ENCODE measurements at places on chromosomes 2 and 18. TPM values are rescaled to one million over a fixed set of nuclear protein-coding genes. Genes with fewer than 3 reads are reported as not detected.

DNA sequence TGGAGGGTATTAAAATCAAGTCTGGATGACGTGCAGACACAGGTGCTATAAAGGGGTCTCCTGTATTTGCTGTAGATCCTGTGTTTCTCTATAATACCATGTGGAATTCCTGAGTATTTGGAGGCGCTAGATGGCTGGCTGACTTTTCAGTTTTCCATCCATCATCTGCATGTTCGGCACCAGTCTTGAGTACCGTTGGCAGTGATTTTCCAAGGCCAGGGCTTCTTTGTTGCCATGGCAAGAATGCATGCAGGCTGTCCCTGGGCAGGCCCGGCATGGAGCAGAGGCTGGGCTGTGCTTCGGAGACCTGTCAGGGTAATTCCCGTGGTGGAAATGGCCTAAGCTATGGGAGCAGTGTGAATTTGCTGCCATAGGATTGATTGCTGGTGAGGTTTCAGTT is 405.9 kb upstream of the HS6ST1 start:
- no peak for DNase-seq

DNA sequence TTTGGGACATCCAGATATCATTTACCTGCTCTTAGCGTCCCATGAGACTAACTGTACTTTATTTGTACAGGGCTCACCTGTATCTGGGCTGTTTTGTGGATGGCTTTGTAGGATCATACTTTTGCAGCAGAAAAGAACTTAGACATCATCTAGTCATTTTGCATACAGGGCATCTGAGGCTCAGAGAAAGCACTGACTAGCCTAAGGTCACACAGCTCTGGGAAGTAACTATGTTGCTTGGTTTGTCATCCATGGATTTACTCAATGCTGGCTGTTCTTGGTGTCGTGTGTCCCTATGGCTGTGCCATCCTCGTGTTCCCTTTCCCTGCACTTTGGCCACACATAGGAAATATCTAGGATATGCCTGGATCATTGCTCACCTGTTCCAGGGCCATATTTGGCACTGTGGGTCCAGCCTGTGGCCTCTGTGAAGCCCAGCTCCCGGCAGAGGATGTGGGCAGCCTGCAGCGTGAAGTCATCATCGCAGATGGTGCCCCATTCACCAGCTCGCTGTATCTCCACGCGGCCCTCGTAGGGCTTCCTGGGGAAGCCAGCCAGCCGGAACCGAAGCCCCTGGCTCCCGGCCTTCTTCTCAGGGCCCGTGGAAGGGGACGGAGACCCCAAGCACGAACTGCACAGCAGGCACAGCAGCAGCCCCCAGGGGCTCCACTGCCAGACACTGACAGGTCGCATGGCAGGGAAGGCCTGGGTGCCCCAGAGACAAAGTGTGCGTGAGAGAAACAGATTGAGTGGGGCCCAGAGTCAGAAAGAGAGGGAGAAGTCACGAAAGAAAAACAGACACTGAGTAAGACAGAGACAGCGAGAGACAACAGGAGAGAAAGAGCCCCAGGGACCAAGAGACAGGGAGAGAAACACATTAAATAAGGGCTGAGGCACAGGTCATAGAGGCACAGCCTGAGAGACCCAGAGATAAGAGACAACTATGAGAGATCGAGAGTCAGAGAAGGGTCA is 1.5 kb downstream of the LOXL3 start:
- no peak for DNase-seq

DNA sequence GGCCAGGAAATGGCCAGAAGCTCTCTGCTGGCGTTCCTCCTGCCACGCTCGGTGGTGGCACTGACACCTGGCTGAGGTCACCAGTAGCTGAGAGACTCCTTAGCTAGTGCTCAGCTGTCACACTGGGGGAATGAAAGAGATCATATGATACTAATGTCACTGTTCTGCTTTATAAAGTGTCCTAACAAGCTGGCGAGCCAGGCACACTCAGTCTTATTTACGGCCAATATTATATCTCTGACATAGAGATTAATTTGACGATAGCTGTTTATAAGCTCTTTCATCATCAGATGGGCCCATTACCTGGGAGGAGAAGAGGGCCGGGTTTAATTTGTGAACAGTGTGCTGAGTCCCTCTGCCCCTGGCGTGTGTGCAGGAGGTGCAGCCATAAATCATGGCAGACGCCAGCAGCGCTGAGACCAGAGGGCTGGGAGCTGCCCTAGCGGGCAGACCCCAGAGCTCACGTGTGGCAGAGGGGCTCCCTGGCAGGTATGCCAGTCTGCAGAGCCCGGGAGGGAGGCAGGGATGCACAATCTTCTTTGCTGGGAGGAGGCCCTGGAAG is 246.5 kb downstream of the HAUS1 start:
- no peak for DNase-seq

DNA sequence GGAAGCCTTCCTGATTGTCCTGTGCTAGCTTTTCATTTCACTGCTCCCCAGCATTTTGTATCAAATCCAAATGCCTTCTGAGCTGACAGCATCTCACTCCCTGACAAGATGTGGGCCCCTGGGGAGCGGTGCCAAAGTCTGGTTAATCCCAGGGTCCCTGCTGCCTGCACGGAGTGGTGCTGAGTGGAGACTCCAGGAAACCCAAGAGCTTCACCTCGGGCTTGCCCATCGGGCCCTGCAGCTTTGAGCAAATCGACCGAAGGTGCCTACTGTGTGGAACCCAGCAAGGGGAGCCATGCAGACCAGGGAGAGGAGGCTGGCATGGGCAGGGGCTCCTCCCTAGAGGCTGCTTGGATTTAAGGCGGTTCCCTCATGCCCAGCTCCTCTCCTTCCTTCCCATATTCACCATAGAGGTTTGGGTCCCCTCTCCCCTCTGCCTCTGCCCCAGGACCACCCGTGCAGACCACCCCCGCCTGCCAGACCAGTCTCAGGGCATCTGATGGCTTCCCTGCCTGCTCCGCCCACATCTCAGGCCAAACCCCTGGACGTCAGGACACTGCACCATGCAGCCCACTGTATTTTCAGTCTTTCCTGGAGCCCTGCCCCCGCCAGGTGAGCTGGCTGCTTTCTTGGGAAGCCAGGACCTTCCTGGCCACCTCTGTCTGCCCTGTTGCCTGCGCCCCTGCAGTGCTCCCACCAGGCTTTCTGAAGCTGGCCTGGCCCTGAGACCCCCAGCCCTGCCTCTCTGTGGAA is 37.8 kb downstream of the RRM2 start:
- no peak for DNase-seq

DNA sequence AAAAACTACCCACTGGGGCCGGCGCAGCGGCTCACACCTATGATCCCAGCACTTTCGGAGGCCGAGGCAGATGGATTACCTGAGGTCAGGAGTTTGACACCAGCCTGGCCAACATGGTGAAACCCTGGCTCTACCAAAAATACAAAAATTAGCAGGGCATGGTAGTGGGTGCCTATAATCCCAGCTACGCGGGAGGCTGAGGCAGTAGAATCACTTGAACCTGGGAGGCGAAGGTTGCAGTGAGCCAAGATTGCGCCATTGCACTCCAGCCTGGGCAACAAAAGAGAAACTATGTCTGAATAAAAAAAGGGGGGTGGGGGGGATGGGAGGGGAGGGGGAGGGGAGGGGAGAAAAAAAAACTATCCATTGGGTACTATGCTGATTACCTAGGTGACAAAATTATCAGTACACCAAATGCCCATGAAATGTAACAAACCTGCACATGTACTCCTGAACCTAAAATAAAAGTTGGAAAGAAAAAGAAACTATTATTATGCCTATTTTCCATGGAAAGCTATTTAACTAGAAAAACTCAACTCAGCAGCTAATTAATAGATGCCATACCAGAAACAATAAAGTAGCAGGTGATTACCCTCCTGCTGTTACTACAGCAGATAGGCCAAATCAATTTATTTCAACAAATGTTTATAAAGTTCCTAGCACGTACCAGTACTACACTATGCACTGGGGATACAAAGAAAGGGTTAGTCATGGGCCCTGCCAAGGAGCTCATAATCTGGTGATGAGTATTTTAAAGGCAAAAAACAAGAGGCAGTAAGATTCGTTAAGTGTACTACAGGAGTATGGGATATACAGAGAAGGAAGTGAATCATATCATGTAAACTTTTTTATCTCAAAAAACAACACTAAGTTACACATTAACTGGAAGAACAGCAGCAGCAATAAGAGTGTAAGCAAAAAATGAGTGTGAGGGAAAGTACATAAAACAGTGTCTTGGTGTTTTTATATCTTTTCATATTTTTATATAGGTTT is 112.8 kb upstream of the SLC39A10 start:
- no peak for DNase-seq

GRCh38 chr2:112305132-112305531 is 29.7 kb downstream of the ZC3H6 start:
- no peak for DNase-seq

DNA sequence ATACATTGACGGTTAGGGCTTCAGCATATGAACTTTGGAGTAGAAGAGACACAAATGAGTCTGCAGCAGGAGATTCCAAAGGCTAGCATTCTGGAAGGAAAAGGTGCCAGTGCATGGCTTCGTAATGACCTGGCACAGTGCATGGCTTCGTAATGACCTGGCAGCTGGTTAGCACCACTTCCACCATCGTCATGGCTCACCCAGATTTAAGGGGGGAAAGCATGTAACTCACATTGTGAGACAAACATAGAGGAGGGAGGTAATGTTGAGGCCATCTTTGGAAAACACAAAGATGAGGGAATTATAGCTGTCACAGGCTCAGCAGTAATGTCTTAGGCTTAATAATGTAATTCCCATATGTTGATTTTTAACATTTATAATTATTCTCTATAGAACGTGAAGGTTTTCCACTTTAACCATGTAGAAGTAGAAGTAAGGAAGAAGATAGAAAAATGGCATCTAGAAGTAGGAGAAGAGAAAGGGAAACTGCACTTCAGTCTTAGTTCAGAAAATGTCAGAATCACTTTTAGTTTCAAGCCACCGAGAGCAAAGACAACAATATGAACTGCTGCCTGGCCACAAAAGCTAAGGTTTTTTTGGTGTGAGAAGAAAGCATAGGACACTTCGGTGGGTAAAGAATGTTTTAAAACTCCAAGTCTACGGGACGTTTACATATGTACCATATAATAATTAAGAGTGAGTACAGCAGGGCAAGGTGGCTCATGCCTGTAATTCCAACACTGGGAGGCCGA is 6.8 kb upstream of the STK25 start:
- DNase-seq: no peak

GRCh38 chr18:63208676-63209075 is 110.9 kb downstream of the BCL2 start:
- no peak for DNase-seq

- no peak for DNase-seq
Observed at GRCh38 chr2:15931319-15931890, 8.9 kb upstream of the MYCN start.

- DNase-seq: no peak
Observed at GRCh38 chr2:169303579-169304305, 58.6 kb downstream of the LRP2 start.

GRCh38 chr2:135620198-135620597 is 88.9 kb downstream of the R3HDM1 start:
- DNase-seq: no peak

- DNase-seq: no peak
Observed at GRCh38 chr2:109531221-109531620, 82.5 kb downstream of the SEPTIN10 start.

DNA sequence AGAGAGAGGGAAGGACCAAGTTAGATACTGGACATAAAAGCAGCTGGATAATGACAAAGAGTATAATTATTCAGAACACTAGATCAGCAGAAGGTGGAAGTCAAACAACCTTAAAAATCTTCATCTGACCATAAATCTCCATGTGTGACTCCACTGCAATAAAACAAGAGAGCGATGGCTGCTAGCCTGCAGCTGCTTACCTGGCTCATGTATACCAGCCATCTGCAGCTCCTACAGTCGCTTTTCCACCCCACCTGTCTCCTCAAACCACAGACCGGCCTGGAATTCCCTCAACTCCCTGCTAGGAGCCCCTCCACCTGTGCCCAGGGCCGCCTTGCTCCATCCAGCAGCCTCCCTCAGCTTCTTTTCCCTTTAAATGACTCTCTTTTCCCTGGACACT is 64.5 kb downstream of the SLC4A5 start:
- DNase-seq: no peak

DNA sequence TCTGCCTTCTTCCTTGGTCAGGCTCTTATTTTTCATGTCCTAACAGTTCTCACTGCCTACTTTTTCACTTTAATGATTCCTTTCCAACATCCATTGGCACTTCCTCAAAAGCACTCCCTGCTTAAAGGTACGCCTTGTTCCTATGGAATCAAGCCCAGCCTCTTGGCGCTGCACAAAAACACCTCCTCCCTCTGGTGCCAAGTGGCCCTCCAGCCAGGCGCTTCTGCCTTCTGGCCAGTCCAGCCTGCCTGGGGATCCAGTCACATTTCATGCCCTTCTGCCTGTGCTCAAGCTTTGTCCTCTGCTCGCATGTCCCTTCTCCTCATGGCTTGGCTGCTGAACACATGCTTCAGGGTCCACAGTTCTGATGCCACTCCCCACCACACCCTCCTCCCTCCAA is 6.3 kb downstream of the TPRKB start:
- peak; percentile 43 for DNase-seq

DNA sequence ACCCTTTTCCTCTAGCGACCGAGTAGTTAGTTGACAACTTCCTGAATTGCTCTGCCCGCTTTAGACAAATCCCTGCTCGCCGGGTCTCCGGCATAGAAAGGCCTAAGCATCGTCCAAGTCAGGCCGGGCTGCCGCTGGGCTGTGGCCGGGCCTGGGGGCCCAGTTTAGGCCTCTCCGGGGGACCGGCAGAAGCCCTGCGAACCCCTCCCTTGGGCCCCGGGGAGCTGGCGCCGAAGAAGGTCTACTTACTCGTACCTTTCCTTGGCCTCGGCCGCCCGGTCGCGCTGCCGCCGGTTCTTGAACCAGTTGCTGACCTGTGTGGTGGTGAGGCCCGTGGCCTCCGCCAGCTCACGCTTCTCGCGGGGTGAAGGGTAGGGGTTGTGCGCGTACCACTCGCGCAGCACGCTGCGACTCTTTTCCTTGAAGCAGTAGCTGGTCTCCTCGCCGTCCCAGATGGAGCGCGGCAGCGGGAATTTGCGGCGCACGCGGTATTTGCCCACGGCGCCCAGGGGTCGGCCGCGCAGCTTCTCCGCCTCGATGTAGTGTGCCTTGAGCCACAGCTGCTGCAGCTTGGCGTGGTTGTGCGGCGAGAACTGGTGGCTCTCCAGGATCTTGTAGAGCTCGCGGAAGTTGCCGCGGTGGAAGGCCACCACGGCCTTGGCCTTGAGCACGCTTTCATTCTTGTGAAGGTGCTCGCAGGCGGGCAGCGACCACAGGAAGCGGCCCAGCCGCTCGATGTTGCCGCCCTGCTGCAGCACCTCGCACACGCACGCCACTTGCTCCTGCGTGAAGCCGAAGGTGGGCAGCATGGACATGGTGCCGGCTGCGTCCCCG is 739 bp downstream of the SIX2 start:
- DNase-seq: no peak

Gene IMPA2
- polyA plus RNA-seq: 21.1 TPM

Gene HOXD13
- polyA plus RNA-seq: not detected

Gene VWC2L
- not detected for polyA plus RNA-seq

Gene BMP10
- polyA plus RNA-seq: not detected

Gene ZBTB14
- 8.6 TPM for polyA plus RNA-seq

Gene ELOA2
- not detected for polyA plus RNA-seq

Gene STON1
- 26.5 TPM for polyA plus RNA-seq

Gene ZAP70
- polyA plus RNA-seq: 1.2 TPM

Gene DIPK1C
- not detected for polyA plus RNA-seq

Gene VAMP8
- 25.5 TPM for polyA plus RNA-seq

Gene DOK1
- 11.8 TPM for polyA plus RNA-seq

Gene COL5A2
- 36.0 TPM for polyA plus RNA-seq

Gene CNTNAP5
- polyA plus RNA-seq: not detected

Gene GAL3ST2
- polyA plus RNA-seq: 0.05 TPM
